ENCODE measurements at places on chromosomes 12 and 14.

- DNase-seq = no peak
These were observed 5.3 kb downstream of the LRP1-AS start for GRCh38 chr12:57142121-57142520.

DNA sequence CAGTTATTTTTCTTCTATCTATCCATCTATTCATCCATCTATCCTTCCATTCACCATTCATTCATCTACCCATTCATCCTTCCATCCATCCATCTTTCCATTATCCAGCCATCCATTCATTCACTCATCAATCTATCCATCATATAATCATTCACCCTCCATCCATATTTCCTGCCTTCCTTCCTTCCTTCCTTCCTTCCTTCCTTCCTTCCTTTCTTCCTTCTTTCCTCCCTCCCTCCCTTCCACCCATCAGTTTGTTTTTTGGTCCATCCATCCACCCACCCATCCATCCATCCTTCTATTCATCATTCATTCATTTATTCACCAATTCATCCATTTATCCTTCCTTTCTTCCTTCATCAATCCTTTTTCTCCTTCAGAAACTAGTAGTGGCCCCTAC is 34.3 kb upstream of the NOS1 start:
- DNase-seq = no peak

DNA sequence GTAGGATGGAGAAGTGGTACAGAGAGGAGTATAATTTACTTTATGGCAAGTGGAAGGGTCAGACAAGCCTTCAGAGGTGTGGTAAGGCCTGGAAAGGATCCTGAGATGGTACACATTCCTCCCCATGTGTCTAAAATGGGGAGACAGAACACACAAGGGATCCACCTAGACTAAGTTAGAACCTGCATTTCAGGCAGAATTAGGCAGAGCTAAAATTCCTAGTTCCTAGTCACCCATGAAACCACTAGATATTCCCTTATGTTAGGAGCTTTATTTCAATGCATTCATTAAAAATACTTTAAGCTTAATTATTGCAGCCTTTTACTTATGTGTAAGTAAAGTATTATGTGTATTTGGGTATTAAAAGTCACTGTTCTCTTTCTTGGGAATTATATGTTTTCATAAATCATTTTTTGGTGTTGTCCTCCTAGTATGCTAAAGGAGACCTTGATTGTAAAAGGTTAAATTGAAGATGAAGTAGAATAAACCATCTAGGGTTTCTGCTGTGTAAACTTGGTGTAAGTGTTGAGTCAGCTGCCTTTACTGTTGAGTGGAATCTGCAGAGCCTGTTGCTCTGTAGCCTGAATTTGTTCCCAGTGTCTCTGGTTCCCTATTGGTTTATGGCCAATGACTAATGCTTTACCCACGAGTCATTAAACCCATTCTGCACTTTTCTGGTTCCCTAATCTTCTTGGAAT is 423.2 kb downstream of the ATP23 start:
- no peak for DNase-seq

DNA sequence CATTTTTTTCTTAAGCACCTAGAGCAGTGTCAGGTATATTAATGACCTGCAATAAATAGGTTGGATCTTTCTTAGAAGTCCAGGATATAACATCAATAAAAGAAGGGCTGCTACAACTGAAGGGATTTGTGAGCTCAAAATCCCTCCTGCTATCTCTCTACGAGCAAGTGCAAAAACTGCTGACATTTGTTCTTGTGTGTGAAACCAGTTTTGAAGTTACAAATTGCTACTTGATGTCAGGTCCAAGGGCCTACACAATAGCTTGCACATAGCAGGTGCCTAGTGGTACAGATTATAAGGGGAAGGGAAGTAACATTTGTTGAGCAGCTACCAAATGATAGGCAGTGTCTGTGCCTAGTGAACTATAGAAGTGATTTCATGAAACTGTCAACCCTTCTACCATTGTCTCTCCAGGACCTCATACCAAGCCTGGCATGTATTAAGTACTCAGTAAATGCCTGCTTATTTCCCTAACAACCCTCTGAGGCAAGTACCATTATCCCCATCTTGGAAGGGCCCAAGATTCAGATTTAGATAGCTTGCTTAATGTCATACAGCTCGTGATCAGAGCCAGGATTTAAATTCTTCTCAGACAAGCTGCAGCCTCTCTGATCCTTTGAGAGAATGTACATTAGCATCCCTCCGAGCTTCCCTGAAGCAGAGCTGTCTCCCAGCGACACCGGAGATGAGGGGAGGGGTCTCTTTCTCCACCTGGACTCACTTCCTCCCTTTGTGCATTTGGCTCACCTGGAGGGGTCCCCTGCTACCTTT is 300.3 kb downstream of the ZFP36L1 start:
- DNase-seq = no peak

DNA sequence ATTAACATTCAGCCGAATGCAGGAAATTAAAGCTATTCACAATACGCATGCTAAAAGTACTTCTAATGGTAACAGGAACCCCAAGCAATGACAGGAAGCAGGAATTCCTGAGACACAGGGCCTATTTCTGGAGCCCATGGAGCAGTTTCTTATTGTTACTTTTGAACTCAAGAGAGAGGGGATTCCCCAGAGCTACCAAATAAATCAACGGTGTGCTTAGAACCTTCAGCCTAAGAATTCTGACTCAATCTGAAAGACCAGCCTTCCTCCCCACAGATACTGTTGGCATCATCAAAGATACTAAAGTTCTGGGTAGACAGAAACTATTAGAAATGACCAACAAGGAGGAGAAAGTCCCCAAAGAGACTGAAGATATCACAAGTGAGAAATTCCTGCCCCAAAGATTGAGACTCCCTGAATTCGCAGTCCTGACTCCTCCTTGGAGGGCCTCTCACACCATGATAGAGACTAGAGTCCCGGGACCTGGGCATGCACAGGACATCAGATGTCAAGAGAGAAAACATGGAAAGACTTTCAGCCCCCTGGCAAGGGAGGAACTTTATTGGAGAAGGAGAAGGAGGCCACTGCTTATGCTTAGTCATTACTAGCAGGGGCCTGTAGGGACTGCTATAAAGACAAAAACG is 32.7 kb downstream of the RTRAF start:
- DNase-seq = no peak

GRCh38 chr12:31005944-31006361 is 67.7 kb upstream of the DDX11 start:
- no peak for DNase-seq

DNA sequence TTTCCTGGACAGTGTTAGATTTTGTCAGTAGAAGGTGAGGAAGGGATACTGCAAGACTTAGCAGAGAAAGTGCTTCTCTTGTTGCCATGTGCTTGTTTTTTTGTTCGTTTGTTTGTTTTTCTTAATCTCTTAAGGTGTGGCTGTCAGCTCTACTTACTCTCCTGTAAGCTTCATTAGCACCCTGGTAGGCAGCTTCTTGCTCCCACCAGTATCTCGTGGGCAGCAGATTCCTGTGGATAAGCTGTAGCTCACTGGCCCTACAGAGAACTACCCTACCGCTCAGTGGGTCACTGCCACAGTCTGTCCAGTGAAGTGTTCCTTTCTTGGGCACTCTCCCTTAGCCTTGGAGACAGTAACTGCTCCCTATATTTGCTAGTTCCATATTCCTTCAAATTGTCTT is 30.1 kb downstream of the VRK1 start:
- DNase-seq = peak; percentile 59

All from endodermal cell (in vitro differentiated cells).